ENCODE measurements at places on chromosomes 5 and 9. TPM values are rescaled to one million over a fixed set of nuclear protein-coding genes. Genes with fewer than 3 reads are reported as not detected.

IFNA13 gene
- total RNA-seq: not detected

FGF18 gene
- not detected for total RNA-seq

PAPPA gene
- total RNA-seq: 226 TPM

ACOT12 gene
- total RNA-seq: not detected

NTNG2 gene
- 1.3 TPM for total RNA-seq

PCDHA11 gene
- not detected for total RNA-seq

All from epithelial cell of alveolus of lung (primary cell).